ENCODE measurements at places on chromosomes 6 and 20.
A peak's percentile ranks its signal among the peaks of the same experiment; 100 is the strongest.

GRCh38 chr6:72206606-72207005, 320.3 kb downstream of the RIMS1 start:
- DNase-seq, result no peak

- DNase-seq, result no peak
These were observed 180.8 kb downstream of the UST start for GRCh38 chr6:148927586-148927985.

GRCh38 chr20:22501566-22502344, 82.6 kb downstream of the FOXA2 start:
- no peak for DNase-seq

DNA sequence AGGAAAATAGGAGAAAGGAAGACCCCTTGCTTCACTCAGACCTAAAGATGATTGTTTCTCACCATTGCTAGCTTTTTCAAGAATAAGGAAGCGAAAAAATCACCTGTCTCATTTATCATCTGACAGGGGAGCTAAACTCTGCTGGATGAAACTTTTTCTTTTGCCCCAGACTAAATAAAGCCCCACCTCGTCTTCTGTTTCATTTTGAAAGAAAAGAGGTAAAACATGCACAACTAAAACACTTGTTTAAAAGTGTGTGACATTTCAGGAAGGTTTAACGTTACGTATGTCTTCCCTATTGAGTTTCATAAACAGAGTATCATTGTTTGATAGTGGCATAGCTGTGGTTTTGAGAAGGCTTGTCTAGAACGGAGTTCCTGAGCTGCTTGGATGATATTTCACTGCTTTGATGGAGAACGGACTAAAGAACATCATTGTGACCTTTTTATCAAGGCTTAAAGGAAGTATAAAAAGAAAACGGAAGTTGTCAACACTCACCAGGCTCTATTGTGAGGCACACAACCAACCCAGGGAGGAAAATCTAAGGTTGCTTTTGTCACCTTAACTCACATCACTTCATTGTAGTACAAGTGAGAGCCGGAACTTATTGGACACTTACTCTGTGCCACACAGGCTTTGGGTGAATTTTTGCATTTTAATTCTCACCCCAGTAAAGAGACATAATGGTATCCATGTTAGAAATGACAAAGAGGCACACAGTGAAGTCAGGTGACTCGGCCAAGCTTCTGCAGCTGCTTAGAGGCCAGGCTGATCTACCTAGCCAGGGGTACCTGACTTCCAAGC, 29.5 kb downstream of the TSHZ2 start:
- DNase-seq, result peak; percentile 54

DNA sequence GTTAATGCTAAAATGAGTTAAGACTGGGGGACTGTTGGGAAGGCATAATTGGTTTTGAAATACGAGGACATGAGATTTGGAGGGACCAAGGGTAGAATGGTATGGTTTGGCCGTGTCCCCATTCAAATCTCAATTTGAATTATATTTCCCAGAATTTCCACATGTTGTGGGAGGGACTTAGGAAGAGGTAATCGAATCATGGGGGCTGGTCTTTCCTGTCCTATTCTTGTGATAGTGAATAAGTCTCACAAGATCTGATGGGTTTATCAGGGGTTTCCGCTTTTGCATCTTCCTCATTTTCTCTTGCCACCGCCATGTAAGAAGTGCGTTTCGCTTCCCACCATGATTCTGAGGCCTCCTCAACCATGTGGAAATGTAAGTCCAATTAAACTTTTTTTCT, 12.7 kb downstream of the ZBTB9 start:
- DNase-seq, result no peak

- no peak for DNase-seq
These were observed 130.8 kb upstream of the RIPOR2 start for GRCh38 chr6:25066593-25066992.

- no peak for DNase-seq
These were observed 533.3 kb downstream of the HACE1 start for GRCh38 chr6:104326173-104327001.

GRCh38 chr20:4060064-4060795, 44.9 kb upstream of the RNF24 start:
- DNase-seq, result no peak

GRCh38 chr20:17895641-17896171, 72.9 kb downstream of the SNX5 start:
- DNase-seq, result peak; percentile 64

DNA sequence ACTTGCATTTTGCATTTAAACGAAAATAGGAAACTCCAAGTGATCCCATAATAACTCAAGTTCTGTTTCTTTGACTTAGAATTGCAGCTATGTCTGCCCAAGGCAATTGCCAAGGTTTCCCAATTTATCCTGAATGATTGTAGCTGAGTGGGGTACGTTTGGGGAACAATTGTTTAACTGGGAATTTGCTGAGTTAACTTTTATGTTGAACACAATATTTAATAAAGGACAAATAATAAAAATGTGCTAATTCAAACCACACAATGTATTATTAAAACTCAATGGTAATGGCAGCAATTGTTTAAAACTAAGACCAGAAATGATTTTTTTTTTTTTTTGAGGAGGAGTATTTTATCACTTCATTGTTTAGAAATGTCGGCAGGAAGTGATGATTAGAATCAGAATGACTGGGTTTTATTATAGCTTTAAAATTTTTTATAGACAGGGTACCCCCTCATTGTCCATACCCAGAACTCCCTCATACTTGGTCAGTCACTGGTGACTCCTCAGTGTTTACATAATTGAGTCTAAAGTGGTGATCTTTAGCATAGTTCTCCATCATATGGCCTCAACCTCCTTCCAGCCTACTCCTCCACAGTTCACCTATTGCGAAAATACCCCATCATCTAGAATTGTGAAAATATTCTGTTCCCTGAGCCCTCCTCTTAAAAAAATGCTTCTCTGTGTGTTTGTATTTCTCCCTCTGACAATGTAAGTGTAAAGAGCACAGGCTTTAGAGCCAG, 389.2 kb upstream of the CITED2 start:
- DNase-seq, result no peak

GRCh38 chr6:4645713-4646360, 130.4 kb upstream of the CDYL start:
- DNase-seq, result no peak

All from GM06990 (cell line).